ENCODE measurements at places on chromosomes 5 and 9. TPM values are rescaled to one million over a fixed set of nuclear protein-coding genes. Genes with fewer than 3 reads are reported as not detected.

Gene NR5A1
- not detected for total RNA-seq

Gene TRIM32
- 14.3 TPM for total RNA-seq

Gene GFPT2
- total RNA-seq, result not detected

Gene SEMA5A
- total RNA-seq, result not detected

Gene RCL1
- 26.8 TPM for total RNA-seq

Gene PPWD1
- total RNA-seq, result 54.3 TPM
